ENCODE measurements at places on chromosomes 5 and 9. TPM values are rescaled to one million over a fixed set of nuclear protein-coding genes. Genes with fewer than 3 reads are reported as not detected.

The SMIM33 gene
- not detected for total RNA-seq

GRCh38 chr5:14599476-14600127 lies 18.0 kb downstream of the OTULINL start:
- DNase-seq = no peak

GRCh38 chr5:137375741-137376526 lies 123.2 kb downstream of the SPOCK1 start:
- no peak for DNase-seq

DNA sequence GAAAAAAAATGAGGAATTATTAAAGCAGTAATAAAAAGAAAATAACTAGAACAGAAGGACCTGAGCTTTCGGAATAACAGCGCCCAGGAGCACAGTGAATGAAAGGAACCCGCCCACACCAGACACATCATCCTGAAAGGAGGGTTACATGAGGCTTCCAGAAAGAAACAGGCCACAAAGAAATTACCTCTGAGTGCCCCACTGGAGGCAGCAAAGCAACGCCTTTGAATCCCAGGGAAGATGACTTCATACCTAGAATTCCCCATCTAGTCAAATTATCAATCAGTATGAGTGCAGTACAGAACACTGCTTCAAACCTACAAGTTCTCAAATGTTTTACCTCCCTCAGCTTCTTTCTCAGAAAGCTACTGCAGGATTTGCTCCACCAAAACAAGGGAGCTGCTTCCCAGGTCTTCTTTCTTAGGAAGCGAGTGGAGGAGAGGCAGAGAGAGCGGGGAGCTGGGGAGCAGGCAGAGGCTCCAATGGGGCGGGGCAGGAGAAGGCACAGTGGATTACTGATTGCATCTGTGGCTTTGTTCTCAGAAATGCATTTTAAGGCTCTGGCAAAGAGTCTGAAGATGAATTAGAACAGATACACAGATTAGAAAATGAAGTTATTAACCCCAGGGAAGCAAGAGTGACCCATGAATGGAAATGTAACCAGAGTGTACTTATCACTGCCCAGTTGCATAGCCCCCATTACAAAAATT lies 87.1 kb downstream of the SEMA4D start:
- DNase-seq = no peak

- peak; percentile 62 for DNase-seq
Measured at GRCh38 chr5:142551338-142552067, 134.4 kb downstream of the FGF1 start.

The ADAMTS16 gene
- 2.7 TPM for total RNA-seq

DNA sequence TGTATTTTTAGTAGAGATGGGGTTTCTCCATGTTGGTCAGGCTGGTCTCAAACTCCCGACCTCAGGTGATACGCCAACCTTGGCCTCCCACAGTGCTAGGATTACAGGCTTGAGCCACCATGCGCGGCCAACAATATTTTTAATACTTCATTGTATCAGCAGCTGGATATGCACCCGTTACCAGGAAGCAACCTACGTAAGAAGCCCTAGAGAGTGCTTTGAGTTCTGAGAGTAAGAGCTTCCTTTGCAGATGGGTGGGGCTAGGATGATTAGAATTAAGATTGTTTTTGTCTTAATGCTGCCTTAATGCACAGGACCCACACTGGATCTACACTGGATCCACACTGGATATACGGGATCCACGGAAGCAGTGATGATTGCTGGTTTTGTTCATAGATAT lies 123.9 kb upstream of the ABCA1 start:
- no peak for DNase-seq

The FAT2 gene
- total RNA-seq = 0.40 TPM

DNA sequence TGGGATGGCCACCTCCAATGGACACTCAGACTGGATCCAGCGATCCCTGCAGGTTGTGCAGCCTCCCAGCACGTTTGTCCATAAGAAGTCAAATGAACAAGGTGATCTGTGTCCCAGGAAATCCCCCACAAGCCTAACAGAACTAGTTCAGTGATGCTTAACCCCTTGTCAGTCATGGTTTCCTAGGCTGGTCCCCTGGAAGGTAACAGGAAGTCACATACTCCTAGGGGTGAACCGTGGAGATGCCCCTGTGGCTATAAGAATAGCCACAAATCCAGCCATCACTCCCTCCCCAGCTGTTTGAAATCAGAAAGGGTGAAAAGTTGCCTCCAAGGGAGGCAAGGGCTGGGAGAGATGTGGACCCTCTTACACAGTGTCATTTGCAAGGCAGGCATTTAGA lies 22.5 kb downstream of the PAX5 start:
- DNase-seq = no peak

The MFAP3 gene
- total RNA-seq = 41.3 TPM

DNA sequence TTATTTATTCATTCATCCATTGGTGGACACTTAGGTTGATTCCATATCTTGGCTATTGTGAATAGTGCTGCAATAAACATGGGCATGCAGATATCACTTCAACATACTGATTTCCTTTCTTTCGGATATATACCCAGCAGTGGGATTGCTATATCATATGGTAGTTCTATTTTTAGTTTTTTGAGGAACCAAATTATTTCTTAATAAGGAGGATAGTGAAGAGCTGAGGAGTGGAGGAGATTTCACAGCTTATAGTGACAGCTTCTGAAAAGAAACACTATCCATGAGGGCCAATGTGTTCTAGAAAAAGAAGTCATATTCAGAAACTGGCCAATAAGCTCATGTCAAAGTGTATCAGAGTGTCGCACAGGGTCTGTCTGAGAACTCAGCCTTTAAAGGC lies 183.3 kb downstream of the SEC61B start:
- DNase-seq = no peak

- DNase-seq = no peak
Measured at GRCh38 chr5:176183321-176184074, 54.7 kb upstream of the SIMC1 start.

- no peak for DNase-seq
Measured at GRCh38 chr9:95477441-95477840, 39.3 kb downstream of the PTCH1 start.

GRCh38 chr5:146731909-146732659 lies 146.5 kb downstream of the PPP2R2B start:
- no peak for DNase-seq

The TNPO1 gene
- 98.3 TPM for total RNA-seq

GRCh38 chr5:13660072-13660471 lies 284.4 kb downstream of the DNAH5 start:
- DNase-seq = no peak

The SPRY4 gene
- total RNA-seq = 59.3 TPM

GRCh38 chr9:135198144-135198543 lies 110.7 kb downstream of the OLFM1 start:
- DNase-seq = no peak

DNA sequence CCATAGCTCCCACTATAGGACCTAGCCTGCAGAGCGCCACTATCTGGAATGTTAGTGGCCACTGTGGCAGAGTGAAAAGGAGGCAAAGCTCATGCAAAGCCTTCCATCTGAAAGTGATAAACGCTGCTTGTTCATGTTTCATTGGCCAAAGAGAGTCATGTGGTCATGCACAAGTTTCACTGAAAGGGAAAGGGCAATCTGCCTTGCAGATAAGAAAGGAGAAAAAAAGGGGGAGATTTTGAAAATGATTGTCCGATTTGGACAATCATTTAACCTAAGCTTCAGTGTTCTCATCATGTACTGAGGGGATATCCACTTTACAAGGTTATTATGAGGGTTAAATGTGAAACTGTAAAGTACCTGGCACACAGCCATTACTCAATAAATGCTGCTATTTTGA lies 9.0 kb upstream of the MOB3B start:
- no peak for DNase-seq

- DNase-seq = no peak
Measured at GRCh38 chr5:97194366-97194765, 11.3 kb upstream of the RIOK2 start.

The HRCT1 gene
- total RNA-seq = 4.5 TPM

DNA sequence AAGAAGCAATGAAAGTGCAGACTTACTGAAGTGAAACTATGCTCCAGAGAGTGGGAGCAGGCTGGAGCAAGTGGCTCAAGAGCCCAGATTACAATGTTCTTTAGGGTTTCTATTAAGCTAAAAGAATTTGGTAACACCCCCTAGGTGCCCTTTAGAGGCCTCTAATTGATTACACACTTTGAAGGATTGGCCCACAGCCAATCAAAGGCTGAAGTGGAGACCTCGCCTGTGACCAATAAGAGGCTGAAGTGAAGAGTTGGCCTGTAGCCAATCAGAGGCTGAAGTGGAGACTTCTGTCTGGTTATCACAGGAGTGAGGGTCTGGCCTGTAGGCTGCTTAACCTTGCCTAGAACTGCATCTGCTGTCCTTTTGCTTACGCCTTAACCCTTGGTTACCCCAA lies 46.7 kb upstream of the SPATA31C2 start:
- no peak for DNase-seq

All from sciatic nerve (tissue), 2 donors.